ENCODE measurements at places on chromosomes 2 and 18. TPM values are rescaled to one million over a fixed set of nuclear protein-coding genes. Genes with fewer than 3 reads are reported as not detected.

DNA sequence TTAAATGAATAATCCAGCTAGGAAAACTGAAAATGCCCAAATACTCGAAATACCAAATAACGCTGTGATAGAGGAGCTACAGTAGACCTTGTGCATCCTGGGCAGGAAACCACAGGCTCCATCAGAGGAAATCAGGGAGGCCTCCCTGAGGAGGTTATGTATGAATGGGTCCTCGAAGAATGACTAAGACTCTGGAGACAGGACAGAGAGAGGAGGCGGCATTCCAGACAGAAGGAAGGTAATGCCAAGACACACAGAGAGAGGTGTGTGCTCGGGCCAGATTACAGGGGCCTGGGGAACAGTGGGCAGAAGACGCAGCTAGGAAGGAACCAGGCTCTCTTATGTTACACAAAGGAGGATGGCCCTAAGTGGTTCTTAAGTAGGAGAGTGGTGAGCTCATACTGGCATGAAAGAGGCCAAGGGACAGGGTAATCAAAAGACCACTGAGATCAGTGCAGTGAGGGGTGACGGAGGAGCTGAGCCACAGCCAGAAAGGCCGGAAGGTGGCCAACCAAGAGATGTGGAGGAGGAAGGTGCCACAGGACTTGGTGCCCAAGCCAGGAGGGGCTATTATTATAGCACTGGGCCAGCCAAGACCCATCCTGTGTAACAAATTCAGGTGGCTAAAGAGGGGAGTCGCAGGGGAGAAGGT lies 9.9 kb downstream of the ST3GAL5 start:
- no peak for DNase-seq

- no peak for DNase-seq
These were observed 183.4 kb downstream of the MYO3B start for GRCh38 chr2:170361090-170361936.

DNA sequence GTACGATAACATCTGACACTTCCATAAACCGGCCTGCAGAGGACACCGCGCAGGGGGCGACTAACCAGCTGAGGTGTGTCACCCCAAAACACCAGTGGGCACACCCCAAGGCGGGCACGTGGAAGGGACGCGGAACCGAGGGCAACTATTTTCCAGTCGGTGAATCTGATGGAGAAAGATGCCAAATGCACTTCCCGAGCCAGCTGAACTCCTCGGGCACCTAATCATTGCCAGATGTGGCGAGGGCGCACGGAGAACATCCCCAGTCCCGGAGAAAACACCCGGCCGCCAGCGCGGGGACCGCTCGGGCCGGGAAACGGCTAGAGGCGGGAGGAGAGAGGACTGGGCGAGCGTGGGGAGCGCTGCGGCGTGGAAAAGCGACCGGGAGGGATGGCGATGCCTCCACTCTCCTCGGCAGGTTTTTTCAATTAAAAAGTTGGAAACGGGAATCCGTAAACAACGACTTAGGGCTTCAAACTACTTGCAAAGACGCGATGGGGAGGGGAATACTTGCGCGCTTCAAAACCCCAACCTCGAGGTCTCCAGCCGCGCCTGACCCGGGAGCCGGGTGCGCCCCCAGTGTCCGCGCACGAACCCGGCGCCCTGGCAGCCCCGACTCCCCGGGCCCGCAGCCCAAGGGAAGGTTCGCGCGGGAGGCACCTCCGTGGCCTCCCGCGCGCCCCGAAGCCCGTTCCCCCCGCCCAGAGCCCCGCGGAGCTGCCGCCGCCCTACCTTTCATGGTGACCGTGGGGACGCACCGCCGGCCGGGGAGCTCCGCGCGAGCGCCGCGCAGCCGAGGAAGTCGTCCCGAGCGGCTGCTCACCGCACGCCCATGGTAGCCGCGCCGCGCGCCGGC lies 497 bp downstream of the COLEC12 start:
- no peak for DNase-seq

GRCh38 chr2:18701981-18702380 lies 112.6 kb upstream of the NT5C1B start:
- DNase-seq, result no peak

- DNase-seq, result no peak
These were observed 221.7 kb downstream of the PHLPP1 start for GRCh38 chr18:62937065-62937464.

- DNase-seq, result no peak
These were observed 408.9 kb downstream of the RIT2 start for GRCh38 chr18:42706618-42707017.

DNA sequence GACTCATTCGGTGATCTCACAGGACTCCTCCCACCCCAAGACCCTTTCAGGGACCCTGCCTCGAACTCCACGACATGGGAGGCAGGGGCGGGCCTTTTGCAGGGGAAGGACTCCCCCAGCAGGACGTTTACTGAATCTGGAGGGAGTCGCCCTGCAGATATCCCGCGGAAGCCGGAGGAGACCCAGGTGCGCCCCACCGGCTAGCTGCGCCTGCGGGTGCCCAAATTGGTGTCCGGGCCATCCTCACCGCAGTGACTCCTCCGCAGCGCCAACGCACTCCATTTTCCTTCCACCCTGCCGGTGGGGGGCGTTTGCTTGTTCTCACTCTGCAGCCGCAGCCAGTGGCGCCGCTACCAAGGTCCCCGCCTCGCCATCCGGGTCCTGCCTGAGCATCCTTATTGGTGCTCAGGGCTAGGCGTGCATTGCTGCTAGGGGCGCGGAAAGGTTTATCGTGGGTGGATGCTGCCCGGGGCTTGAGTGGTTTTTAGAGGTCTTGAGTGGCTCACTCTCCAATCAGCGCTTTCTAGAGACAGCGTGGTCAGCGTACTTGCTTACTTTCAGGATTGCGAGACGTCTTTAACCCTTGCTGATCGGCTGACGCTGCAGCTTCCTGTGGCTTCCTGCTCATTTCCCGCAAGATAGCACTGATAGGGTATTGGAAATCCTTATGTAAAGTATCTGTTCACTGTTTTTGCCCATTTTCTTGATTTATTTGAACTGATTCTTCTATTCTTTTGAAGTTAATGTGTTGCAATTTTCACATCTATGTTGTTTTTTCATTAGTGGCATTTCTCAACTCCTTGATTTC lies 81.4 kb downstream of the BIN1 start:
- peak; percentile 50 for DNase-seq

DNA sequence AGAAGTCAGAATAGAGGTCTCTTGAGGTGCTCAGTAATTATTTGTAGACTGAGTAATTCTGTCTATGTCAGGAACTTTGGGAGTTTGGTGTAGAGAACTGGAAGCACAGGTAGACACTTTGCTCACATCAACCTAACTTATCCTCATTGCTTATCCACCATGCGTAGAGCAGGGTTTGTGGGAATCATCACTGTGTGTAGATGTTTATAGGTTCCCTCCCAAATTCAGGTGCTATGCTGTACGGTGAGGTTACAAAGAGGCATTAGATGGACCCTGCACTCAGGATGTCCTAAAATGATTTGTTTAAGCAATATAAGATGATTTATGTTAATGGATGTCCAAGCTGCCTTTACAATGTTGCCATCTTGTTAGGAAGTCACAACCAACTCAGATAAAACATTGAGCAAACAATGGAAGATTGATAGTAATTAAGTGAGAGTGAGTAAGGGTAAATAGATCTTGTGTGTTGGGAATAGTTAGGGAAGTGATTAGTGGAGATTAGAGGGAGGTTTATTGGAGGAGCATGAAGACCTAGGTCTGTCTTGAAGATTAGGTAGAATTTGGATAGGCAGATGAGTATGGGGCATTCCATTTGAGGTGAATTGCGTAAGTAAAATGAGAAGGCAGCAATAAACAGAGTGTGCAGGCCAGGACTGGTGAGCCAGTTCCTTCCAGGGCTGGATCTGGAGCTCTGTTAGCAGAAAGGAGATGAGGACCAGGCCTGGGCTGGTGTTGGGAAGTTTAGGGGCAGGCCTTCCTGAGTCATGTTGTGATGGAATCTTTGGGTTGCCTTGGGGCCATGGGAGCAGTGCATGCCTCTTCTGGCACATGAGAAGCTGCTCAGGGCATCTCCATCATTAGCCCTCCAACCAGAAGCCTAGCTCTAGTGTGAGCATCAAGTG lies 12.1 kb downstream of the EPAS1 start:
- no peak for DNase-seq

DNA sequence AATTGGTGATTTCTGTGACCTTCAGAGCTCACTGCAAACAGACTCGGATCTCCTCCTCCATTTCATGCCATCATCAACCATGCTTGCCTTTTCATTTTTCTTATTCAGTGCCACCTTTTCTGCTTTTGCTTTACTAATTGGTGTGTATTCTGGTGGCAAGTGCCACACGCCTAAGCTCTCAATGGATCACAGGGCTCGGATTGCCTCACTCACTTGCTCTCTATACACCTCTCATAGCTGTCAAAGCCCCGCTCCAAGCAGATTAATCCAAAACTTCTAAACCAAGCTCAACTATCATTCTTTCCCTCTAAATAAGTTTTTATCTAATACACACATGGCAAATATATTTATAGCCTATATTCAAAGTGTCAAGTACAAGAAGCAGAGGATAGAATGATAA lies 86.4 kb downstream of the PLEKHM3 start:
- DNase-seq, result no peak

GRCh38 chr2:197322143-197322542 lies 11.6 kb upstream of the ANKRD44 start:
- DNase-seq, result no peak

GRCh38 chr2:9813312-9814128 lies 29.8 kb upstream of the TAF1B start:
- no peak for DNase-seq

GRCh38 chr2:101466426-101466825 lies 8.5 kb downstream of the RFX8 start:
- DNase-seq, result no peak

GRCh38 chr2:164913640-164914350 lies 41.5 kb downstream of the SLC38A11 start:
- DNase-seq, result no peak

- no peak for DNase-seq
These were observed 252.1 kb downstream of the CDCA7 start for GRCh38 chr2:173606619-173607248.

GRCh38 chr2:158726911-158727592 lies 68.1 kb upstream of the DAPL1 start:
- no peak for DNase-seq

DNA sequence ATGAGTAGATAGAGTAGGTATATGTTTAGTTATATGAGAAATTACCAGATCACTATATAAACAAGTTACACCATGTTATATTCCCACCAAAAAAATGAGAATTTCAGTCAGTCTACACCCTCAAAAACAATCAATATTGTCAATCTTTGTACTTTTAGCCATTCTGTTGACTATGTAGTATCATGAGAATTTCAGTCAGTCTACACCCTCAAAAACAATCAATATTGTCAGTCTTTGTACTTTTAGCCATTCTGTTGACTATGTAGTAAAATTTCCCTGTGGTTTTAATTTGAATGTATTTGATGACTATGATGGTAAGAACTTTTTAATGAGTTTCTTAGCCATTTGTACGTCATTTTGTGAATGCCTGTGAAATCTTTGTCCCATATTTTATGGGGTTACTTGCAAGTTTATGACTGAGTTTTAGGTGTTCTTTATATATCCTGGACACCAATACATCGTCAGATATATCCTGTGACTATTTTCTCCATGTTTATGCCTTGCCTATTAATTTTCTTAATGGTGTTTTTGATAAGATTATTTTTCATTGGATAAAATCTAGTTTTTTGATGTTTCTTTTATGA lies 528.4 kb upstream of the SPHKAP start:
- no peak for DNase-seq

DNA sequence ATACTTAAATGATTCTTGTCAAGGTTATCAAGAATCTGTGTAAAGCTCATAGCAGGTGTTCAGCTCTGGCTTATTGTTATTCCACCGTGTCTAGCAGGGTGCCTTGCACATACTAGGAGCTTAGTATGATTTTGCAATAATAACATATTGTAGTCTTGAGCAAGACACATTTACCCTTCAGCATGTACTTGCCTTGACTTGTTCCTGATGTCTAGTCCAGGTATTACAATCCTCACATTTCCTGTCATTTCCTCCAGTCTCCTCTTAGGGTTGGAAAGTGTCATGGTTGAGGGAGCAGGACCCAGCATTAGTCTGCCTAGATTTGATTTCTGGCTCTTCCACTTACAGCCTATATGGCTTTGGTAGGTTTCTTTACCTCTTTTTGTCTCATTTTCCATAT lies 246.1 kb downstream of the RAD51AP2 start:
- no peak for DNase-seq

Gene KATNAL2
- 2.3 TPM for total RNA-seq

Gene NLRC4
- 1.2 TPM for total RNA-seq

Gene ARHGAP25
- total RNA-seq, result 27.9 TPM

Gene PTCD3
- 158 TPM for total RNA-seq

Gene ABCB11
- total RNA-seq, result not detected

Gene SERPINB13
- total RNA-seq, result not detected

Gene ITPRIPL1
- 1.2 TPM for total RNA-seq

Gene NCL
- total RNA-seq, result 352 TPM

Gene GALNT14
- total RNA-seq, result 1.2 TPM

Gene ASPRV1
- total RNA-seq, result 0.68 TPM

Gene MAPK4
- 169 TPM for total RNA-seq

Gene VIT
- 8.0 TPM for total RNA-seq
